ENCODE measurements at places on chromosomes 13 and 19. TPM values are rescaled to one million over a fixed set of nuclear protein-coding genes. Genes with fewer than 3 reads are reported as not detected.

POU2F2 gene
- total RNA-seq, result 0.75 TPM

KLK15 gene
- total RNA-seq, result not detected

CYP2F1 gene
- total RNA-seq, result not detected

CEACAM3 gene
- not detected for total RNA-seq

DNA sequence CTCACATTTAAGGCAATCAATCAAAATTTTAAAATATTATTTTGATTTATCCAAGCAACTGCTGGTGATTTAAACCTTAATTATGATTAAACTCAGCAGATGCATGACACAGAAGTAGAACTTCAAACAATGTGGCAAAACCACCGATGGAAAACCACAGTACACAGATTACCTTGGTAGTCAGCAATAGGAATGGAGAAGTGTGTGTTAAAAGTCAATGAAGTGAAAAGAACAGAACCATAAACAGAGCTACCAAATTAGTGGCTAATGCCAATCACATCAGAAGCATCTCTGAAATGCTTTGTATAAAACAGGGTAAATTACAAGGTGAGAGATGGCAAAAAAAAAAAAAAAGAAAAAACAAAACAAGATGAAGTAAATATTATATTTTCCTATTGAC is 31.2 kb downstream of the KATNAL1 start:
- no peak overlapping the region for H3K27ac ChIP-seq
- peaks cover 8% of the 10 kb centered on the region for H3K4me1 ChIP-seq
- peaks cover 25% of the 10 kb centered on the region for H3K36me3 ChIP-seq
- H3K4me3 ChIP-seq, result no peak overlapping the region
- no peak for DNase-seq

DNA sequence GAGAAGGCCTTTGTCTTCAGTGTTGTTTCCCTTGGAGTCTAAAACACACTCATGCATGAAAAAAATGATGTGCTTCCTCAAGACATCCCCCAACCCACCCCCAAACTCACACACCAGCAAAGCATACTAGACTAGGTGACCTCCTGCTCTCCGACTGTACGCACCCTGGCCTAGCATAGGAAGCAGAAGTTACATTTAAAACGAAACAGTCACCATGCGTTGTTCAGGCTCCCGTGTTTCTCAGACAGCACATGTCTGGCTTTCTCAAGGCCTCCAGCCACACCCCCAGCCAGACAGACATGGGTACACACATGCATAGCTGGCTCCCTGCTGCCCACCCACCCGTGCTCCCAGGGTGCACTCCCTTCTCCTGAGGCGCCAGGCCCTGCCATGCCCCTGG is 28.7 kb upstream of the C1QTNF9 start:
- H3K4me3 ChIP-seq, result no peak overlapping the region
- no peaks in the 10 kb centered on the region for H3K36me3 ChIP-seq
- no peak overlapping the region for H3K27ac ChIP-seq
- no peak for DNase-seq
- H3K27me3 ChIP-seq, result no peaks in the 10 kb centered on the region
- peaks cover 51% of the 10 kb centered on the region for H3K4me1 ChIP-seq

- H3K27me3 ChIP-seq, result no peaks in the 10 kb centered on the region
- peaks cover 79% of the 10 kb centered on the region for H3K4me1 ChIP-seq
- DNase-seq, result no peak
- H3K27ac ChIP-seq, result peak overlapping the region; percentile 83
Observed at GRCh38 chr19:13020002-13020414, 24.7 kb downstream of the NFIX start.

- H3K27me3 ChIP-seq, result peaks cover 15% of the 10 kb centered on the region
- H3K4me1 ChIP-seq, result peaks cover 20% of the 10 kb centered on the region
- no peak overlapping the region for H3K4me3 ChIP-seq
- H3K27ac ChIP-seq, result peak overlapping the region; percentile 58
Observed at GRCh38 chr19:54660306-54660705, 2.5 kb upstream of the LILRB4 start.

GRCh38 chr13:101579281-101579802 is 126.9 kb downstream of the ITGBL1 start:
- H3K4me3 ChIP-seq, result no peak overlapping the region
- H3K4me1 ChIP-seq, result no peaks in the 10 kb centered on the region
- H3K36me3 ChIP-seq, result no peaks in the 10 kb centered on the region
- no peaks in the 10 kb centered on the region for H3K27me3 ChIP-seq
- no peak for DNase-seq
- no peak overlapping the region for H3K27ac ChIP-seq
